Stimulated activated CD8-positive, alpha-beta memory T cell treated with anti-CD3 and anti-CD28 coated beads, Interleukin-7, amount 100 ng/mL, for 1 hour (primary cell): ENCODE measurements at places on chromosomes 4 and X.

- no peak for DNase-seq
Measured at GRCh38 chrX:88437563-88437962, 309.5 kb upstream of the CPXCR1 start.

- DNase-seq = no peak
Measured at GRCh38 chr4:22531311-22532019, 15.6 kb upstream of the ADGRA3 start.

DNA sequence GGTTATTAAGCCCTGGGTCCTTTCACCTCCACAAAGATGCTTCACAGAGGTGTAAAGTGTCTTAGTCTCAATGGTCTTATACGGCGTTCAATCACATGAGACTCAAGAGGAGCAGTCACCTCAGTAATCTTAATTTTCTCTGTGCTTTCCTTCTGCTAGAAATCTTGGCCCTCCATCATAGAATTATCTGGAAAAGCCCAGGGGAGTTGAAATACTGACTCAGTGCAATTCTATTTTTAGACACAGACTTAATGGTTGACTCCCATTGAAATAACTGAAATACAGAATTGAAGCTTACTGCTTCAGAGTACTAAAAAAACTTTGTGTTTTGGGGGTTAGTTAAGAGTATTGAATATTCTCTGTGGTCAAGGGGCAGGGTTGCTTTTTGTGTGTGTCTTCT, 94.5 kb upstream of the IL15 start:
- no peak for DNase-seq

GRCh38 chr4:140102421-140102820, 51.6 kb downstream of the MAML3 start:
- no peak for DNase-seq

DNA sequence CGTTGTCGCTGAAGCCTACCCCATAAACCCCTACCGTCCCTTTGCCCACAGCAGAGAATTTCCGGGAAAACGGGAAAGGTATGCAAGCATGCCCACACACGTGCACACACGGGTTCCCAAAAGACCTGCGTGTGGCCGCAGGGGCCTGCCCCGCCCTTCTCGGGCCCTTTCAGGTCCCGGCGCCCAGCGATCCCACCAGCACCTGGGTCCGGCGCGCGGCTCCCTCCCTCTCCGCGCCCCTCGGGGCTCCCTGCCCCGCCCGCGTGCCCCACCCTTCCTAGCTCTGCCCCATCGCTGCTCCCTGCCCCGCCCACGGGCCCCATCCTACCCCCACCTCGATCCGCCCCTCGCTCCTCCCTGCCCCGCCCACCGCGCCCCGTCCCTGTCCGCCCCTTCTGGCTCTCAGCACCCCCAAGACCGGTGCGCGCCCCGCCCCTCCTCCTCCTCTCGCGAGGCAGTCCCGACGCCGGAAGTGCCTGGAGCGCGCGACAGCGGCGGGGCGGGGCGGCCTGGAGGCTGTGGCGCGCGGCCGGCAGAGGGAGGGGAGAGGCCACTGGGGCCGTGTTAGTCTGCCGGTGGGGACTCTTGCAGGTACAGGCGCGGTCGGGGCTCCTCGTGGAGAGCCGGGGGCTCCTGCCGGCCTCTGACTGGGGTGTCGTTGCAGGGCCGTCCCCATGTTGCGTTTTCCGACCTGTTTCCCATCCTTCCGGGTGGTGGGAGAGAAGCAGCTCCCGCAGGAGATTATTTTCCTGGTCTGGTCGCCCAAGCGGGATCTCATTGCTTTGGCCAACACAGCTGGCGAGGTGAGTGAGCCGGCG, at the start of gene ANAPC4:
ANAPC4 (plus strand) TSS at position 510 of the 818 bp plus-strand sequence; CDS start at position 675, 165 bp downstream.
- DNase-seq = peak; percentile 98

- DNase-seq = no peak
Measured at GRCh38 chrX:40415675-40416074, 165.1 kb upstream of the ATP6AP2 start.

DNA sequence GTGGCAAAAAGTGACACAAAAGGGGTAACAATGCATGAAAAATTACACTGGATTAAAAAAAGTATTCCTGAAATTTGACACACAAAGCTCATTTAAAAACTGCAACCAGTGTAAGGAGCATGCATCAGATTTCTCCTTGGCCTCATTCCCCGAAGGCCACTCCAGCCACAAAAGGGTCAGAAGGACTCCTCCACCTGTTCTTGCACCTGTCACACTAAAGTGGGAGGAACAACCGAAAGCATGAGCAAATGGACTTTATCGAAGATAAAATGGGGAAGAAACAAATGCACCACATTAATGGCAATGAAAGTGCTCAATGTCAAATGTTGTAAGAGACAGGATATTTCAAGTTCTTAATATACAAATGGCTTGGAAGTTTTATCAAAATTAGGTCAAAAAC, 88.2 kb downstream of the ADGRA3 start:
- DNase-seq = no peak

GRCh38 chr4:8868321-8869001, 3.2 kb downstream of the HMX1 start:
- DNase-seq = no peak

GRCh38 chr4:81997313-81997712, 376.5 kb downstream of the HNRNPD start:
- no peak for DNase-seq

GRCh38 chr4:96708766-96709165, 868.9 kb downstream of the PDHA2 start:
- no peak for DNase-seq

DNA sequence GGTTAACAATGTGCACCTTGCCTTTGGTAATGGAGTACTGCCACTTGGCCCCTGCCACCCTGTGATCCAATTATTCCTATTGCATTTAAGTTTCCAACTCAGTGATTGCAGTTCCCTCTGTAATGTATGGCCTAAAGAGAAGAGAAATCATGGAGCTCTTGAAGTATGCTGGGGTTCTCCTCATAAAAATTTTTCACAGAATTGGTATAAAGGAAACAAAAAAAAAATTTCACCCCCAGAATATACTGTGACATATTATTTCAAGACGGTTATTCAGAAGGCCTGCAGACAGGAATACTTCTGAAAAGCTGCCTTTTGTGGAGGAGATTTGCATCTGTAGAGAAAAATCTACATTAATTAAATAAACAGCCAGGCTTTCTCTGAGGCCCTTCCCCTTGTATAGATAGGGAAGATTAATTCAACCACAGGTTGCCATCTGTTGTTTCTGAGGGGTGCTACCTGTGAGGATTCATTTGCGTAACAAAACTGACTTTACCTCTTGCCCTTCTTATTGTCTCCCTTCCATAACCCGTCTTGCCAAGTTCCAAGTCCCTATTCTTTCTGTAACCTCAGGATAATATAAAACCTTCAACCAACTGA, 94.8 kb upstream of the LANCL3 start:
- no peak for DNase-seq

GRCh38 chr4:74018771-74019170, 19.7 kb downstream of the CXCL3 start:
- DNase-seq = no peak

- DNase-seq = no peak
Measured at GRCh38 chr4:105265689-105266088, 119.0 kb downstream of the TET2 start.

- DNase-seq = no peak
Measured at GRCh38 chr4:28443371-28443770, 1582.7 kb downstream of the STIM2 start.

GRCh38 chr4:8774071-8774470, 97.6 kb downstream of the HMX1 start:
- no peak for DNase-seq

- peak; percentile 1 for DNase-seq
Measured at GRCh38 chrX:110317061-110317819, 645 bp downstream of the AMMECR1 start.

DNA sequence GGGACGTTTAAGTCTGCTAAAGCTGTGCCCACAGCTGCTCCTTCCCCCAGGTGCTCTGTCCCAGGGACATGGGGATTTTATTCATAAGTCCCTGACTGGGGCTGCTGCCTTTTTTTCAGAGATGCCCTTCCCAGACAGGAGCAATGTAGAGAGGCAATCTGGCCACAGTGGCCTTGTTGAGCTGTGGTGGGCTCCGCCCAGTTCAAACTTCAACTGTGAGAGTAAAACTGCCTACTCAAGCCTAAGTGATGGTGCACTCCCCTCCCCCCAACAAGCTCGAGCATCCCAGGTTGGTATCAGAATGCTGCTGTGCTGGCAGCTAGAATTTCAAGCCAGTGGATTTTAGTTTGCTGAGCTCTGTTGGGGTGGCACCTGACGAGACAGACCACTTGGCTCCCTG, 1371.4 kb downstream of the ADGRL3 start:
- no peak for DNase-seq

DNA sequence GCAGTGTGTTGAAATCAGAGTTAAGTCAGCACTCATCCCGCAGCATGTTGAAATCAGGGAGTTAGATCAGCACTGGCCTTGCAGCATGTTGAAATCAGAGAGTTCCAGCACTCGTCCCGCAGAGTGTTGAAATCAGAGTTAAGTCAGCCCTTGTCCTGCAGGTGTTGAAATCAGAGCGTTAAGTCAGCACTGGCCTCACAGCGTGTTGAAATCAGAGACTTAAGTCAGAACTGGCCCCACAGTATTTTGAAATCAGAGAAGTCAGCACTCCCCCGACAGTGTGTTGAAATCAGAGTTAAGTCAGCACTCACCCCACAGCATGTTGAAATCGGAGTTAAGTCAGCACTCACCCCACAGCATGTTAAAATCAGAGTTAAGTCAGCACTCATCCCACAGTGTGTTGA, 10.9 kb upstream of the UVSSA start:
- no peak for DNase-seq

DNA sequence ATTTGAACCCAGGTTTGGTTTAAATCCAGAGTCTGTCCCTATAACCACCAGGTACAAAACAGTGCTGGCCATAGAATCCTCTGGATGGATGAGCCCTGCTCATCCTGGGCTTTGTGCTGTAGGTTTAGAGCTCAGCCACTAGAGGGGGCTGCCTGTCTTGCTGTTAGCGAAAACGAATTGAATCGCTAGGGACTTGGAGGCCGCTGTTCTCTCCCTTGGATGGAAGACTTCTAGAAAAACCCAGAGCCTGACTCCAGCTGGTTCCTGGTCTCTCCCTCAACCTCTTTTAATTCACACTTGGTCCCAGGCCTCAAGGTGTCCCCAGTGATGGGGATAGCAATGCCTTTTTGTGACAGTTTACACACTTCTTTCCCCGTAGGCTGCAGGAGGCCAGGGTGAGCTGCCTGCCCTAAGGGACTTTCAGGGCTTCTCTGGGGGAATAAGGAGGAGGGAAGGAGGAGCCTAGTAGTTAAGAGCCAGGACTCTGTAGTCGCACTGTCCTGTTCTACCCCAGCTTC, 8.7 kb downstream of the RIPPLY1 start:
- no peak for DNase-seq

DNA sequence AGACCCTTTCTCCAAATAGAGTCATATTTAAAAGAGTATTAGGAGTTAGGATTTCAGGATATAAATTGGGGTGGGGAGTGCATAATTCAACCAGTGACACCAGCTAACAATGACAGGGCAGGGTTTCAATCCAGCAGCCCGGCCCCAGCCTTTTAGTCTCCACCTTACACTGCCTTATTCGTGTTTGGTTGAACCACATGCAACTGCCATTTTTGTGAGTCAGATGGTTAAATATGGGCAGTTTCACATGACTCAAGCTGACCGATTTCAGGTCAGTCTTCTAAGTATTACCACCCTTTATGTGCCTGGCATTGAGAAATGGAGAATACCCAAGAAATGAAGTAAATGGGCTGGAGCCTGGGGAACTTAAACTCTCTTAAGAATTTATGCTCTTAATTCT, 102.8 kb downstream of the STOX2 start:
- no peak for DNase-seq

DNA sequence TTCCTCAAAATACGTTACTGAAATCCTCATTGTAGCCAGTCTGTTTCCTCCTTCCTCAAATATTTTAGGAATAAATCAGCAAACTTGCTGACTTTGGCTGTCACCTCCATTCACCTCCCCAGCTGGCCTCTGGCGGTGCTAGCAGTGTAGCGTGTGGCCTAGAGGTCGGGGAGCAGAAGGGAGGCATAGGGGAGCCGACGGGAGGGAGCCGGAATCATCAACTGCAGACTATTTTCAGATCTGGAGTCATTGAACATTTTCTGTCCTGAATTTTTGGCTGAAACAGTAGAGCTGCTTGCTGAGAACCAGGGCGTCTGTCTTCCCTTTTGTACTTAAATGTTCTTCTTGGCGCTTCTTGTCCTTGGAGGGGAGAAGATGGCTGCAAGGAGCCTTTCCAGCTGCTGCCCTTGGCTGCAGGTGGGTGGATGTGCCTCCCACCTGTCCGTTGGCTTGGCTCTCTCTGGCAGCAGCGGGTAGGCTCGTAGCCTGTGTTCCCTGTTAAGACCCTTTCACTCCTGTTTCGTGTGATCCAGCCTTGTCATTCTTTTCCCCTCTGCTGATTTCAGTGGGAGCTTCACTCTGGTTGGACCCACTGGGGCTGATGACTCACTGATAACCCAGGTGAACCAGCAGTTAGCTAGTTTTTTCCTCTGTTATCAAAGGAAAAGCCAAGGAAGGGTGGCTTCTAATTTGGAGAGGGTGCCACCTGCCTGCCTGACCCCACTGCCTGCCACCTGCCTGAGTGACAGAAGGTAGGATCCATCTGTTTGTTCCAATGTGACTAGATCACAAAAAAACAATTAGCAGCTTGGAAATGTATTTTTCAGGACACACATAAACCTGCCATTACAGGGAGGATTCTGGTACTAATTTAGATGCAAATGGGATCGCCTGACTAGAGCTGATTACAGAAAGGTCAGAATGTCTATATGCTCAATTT, 135.9 kb downstream of the GATB start:
- no peak for DNase-seq

GRCh38 chrX:45757272-45757671, 556.6 kb upstream of the DIPK2B start:
- no peak for DNase-seq

DNA sequence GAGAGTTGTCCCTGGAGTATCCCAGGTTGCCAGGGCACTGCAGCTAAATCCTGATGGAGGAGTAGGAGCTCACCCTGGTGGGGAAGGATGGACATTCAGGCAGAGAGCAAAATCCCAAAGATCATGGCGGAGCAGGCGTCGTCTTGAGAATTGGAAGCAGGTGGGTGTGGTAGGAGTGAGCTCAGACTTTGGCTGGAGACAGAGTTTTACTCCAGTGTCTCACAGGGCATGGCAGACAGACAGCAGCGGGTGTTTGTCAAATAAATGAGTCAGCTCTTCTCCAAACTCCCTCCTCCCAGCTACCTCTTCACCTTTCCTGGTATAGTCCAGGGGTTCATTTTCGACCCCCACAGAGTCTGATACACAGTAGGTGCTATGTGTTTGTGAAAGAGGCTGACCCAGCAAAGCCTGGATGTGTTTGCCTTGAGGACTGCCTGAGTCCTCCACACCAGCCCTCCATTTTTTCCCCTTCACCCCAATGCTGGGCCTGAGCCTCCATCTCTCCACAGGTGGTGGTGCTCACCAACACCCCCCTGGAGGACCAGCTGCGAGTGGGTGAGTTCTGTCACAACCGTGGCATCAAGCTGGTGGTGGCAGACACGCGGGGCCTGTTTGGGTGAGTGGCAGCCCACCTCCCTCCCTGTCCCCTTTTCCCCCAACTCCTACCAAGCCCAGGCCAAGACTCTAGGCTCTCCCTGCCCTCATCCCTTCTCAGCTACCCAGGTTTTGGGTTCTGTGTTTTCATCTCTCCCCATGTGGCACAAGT, 6.9 kb downstream of the UBA1 start:
- DNase-seq = no peak

- DNase-seq = no peak
Measured at GRCh38 chr4:71201057-71201456, 137.8 kb upstream of the SLC4A4 start.

GRCh38 chrX:104315555-104315954, 60.8 kb upstream of the ESX1 start:
- no peak for DNase-seq
